ENCODE measurements at places on chromosomes 11 and 22.

DNA sequence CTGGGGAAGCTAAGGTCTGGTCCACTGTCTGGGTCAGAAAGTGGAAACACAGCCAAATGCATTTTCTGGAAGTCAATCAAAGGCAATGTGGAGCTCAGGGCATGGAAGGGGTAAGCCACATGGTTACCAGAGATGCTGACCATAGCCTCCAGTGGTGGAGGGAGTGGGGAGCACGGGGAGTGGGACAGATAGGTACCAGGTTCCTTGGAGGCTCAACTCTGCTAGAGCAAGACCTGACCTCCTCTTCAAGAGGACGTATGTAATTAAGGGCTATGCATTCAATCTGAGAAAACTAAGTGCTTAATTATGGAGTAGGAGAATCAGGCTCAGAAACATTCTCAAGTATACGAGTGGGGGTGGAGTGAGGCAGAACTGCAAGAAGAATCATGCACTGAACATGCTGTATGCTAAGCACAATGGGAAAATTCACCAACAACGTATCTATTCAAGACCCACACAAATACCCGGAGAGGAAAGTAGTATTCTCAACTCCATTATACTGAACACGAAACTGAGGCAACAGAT is 65.2 kb upstream of the PHOX2A start:
- no peak for DNase-seq

DNA sequence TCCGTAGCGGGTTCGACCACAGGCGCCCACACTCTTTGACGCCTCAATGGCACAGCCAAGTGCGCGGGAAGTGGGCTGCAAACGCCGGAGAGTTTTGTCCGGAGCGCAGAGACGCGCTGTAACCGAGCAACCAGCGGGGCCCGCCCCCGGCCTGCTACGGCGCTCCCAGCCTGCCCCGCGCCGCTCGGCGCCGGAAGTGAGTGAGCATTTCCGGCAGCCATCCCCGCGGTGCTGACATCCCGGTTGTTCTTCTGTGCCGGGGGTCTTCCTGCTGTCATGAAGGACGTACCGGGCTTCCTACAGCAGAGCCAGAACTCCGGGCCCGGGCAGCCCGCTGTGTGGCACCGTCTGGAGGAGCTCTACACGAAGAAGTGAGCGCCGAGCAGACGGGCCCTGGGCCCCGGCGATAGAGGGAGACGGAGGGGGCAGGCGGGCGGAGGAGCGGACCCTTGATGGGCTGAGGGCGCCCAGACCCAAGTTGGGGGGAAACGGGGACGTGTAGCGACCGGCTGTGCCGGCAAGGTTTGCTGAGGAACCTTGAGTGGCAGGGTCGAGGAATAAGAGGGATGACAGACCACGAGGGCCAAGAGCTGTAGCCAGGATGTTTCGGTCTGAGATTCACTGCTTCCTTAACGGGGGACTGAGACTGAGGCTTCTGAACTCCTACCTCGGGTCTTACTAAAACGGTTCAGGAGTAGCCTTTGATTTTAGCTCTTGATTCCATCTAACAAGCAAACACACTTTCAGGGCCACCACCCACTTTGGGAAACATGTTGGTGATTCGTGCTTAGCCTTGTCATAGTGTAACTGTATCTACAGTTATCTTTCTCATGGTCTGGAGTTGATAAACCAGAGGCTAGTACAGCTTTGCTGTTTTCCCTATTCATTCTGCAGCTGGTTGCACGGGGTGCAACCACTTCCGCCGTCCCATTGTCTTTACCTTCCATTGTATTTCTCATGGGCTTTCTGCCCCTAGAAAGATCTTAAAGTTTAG is at the start of gene PSMD13:
TSS of gene PSMD13 (plus strand) at position 203 of the 994 bp plus-strand sequence. CDS start at position 277, 74 bp downstream.
- DNase-seq: peak; percentile 61

- DNase-seq: no peak
Measured at GRCh38 chr11:120184946-120185705, 25.7 kb upstream of the OAF start.

GRCh38 chr22:49149721-49150608 is 677.7 kb downstream of the BRD1 start:
- DNase-seq: no peak

DNA sequence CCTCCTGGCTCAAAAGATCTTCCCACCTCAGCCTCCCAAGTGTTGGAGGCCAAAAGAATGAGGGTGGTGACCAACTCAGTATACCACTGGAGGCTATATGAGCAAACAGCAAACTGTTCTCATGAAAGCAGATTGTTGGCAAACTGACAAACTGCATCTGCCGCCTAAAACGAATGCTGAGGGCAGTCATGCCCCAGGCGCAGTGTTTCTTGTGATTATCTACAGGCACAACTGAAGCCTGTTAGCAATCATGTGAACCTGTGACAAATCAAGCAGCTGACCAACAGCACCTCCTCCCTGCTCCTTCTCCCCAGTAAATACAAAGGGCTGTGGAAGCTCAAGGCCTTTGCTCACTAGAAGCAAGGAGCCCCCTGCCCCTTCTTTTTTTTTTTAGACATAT is 47.8 kb downstream of the BTBD10 start:
- DNase-seq: peak; percentile 1

- no peak for DNase-seq
Measured at GRCh38 chr22:50189849-50190181, 4.1 kb downstream of the TRABD start.

DNA sequence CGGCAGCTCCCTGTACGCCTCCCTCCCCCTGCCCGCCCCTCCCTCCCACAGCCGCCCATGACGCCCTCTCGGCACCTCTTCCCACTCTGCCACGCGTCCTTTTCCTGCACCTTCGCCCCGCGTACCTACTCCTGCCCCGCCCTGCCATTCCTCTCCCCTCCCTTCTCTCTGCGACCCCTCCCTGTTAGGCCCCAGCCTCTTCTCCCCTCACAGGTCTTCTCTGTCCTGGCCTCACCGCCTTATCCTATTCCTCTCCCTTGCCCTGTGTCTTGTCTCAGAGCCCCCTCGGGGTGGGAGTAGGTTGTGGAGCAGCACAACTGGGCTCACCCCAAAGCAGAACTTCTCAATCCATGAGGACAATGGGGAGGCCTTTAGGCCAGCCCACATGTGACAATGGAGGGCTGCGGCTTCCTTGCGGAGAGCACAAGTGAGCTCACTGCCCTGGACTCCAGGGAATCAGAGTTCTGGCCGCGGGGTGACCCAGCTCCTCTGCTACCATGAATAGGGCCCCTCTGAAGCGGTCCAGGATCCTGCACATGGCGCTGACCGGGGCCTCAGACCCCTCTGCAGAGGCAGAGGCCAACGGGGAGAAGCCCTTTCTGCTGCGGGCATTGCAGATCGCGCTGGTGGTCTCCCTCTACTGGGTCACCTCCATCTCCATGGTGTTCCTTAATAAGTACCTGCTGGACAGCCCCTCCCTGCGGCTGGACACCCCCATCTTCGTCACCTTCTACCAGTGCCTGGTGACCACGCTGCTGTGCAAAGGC is 539 bp downstream of the SLC35C1 start:
- no peak for DNase-seq

- DNase-seq: no peak
Measured at GRCh38 chr22:50314455-50315288, 7.2 kb upstream of the PLXNB2 start.

DNA sequence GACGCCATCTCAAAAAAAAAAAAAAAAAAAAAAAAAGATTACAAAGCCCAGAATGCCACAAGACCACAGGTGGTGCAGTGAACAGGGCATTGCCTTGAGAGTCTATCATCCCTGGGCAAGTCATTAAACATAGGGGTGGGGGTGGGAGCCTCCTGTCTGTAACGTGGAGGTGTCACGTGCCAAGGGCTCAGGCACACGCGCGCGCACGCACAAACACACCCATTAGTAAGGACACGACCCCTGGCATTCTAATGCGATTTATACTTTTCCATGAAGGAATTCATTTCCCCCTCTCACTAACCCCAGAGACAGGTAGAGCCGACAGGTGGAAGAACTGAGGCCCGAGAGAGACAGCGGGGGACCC is 5.8 kb upstream of the GCAT start:
- no peak for DNase-seq

- DNase-seq: no peak
Measured at GRCh38 chr11:112889446-112889845, 71.8 kb upstream of the NCAM1 start.

- DNase-seq: no peak
Measured at GRCh38 chr11:16873289-16873688, 134.8 kb downstream of the C11orf58 start.

DNA sequence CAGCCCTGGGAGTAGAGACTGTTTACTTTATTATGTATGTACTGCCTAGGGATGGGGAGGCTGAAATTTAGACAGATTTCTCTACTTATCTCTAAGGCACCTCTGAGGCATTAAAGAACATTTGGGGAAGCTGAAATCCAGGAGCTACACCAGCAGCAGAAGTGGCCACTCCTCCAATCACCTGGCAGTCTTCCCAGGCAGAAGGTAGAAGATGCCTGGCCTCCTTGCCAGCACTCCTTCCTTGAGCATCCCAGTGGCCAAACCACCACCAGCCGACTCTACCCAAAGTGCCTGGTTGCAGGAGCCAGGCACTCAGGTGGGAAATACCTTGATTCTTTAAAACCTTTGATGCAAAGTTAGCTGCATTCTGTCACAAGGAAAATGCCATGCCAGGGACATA is 1.9 kb upstream of the FAT3 start:
- DNase-seq: no peak
